ENCODE measurements at places on chromosomes 13 and 19. TPM values are rescaled to one million over a fixed set of nuclear protein-coding genes. Genes with fewer than 3 reads are reported as not detected.

MISP3 gene
- total RNA-seq, result 0.92 TPM

ELAVL3 gene
- total RNA-seq, result 1.0 TPM

PPP1R13L gene
- total RNA-seq, result 15.3 TPM

IGFL1 gene
- not detected for total RNA-seq

ZNF57 gene
- 8.9 TPM for total RNA-seq

ZNF525 gene
- 63.4 TPM for total RNA-seq

C19orf12 gene
- 14.5 TPM for total RNA-seq

SLC25A41 gene
- not detected for total RNA-seq

CYP4F2 gene
- total RNA-seq, result not detected

KIR3DL2 gene
- not detected for total RNA-seq

ZNF569 gene
- total RNA-seq, result 10.5 TPM

ENOX1 gene
- 0.61 TPM for total RNA-seq

DHDH gene
- 2.2 TPM for total RNA-seq

ZNF577 gene
- 14.9 TPM for total RNA-seq

DNA sequence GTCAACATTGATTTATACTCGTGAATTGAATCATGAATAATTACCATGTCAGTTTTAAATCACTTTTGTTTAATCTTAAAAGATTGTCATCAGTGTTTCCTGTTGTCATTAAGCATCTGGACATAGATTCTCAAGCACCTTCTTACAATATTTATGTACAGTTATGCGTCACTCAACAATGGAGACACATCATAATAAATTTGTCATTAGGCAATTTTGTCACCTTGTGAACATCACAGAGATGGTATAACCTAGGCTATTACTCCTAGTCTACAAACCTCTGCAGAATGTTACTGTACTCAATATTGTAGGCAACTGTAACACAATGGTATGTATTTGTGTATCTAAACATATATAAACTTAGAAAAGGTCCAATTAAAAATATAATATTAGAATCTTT lies 2130.9 kb upstream of the PCDH20 start:
- no peaks in the 10 kb centered on the region for H3K36me3 ChIP-seq
- H3K4me1 ChIP-seq, result no peaks in the 10 kb centered on the region
- H3K27ac ChIP-seq, result no peak overlapping the region
- peaks cover 8% of the 10 kb centered on the region for H3K27me3 ChIP-seq
- no peak overlapping the region for H3K4me3 ChIP-seq

DNA sequence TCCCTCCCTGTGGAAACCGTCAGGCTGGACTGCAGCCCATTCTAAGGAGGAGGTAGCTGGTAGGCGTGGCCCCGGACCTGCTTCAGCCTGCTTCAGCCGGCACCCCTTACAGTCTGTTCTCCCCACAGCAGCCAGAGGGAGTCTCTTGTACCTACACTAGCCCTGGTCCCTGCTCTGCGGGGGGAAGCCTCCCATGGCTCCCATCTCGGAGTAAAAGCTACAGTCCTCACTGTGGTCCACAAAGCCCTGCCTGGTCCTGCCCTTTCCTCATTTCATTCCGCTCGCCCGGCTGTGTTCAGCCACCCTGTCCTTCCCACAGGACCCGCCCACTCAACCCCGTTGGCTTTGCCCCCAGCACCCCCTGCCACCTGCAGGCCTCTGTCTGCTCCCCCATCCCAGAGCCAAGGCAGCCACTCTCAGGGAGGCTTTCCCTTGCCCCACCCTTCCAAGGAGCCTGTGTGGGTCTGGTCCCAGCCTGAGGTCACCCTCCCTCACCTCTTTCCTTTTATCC lies 1.3 kb downstream of the PGLYRP1 start:
- H3K27me3 ChIP-seq, result 0 out of 2 replicates have a peak, but pooled peaks cover 2% of the 10 kb centered on the region
- H3K36me3 ChIP-seq, result no peaks in the 10 kb centered on the region
- no peak overlapping the region for H3K27ac ChIP-seq
- no peak overlapping the region for H3K4me3 ChIP-seq
- no peaks in the 10 kb centered on the region for H3K4me1 ChIP-seq

GRCh38 chr13:64529874-64530485 lies 2700.2 kb downstream of the PCDH9 start:
- no peak overlapping the region for H3K27ac ChIP-seq
- peaks cover 1% of the 10 kb centered on the region for H3K27me3 ChIP-seq
- no peaks in the 10 kb centered on the region for H3K36me3 ChIP-seq
- H3K4me3 ChIP-seq, result no peak overlapping the region
- H3K4me1 ChIP-seq, result peaks cover 9% of the 10 kb centered on the region
- peak; percentile 52 for DNase-seq

DNA sequence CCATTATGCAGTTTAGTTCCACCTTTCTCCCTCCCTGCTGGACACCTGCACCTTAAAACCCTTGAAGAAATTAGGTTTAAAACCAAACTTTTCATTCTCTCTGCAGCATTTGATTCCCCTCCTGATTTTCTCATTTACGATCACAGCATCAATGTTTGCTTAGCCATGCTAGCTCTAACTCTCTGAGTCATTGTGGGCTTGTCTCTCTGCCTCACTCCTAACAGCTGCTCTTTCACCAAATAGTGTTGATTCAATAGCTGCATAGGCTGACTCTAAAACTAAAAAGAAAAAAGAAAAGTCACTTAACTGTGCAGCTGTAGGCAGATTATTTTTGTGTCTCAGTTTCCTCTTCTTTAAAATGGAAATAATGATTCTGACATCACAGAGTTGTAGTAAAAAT lies 1124.9 kb downstream of the DIAPH3 start:
- no peak overlapping the region for H3K4me3 ChIP-seq
- H3K36me3 ChIP-seq, result no peaks in the 10 kb centered on the region
- peaks cover 6% of the 10 kb centered on the region for H3K4me1 ChIP-seq
- H3K27ac ChIP-seq, result no peak overlapping the region
- no peaks in the 10 kb centered on the region for H3K27me3 ChIP-seq

DNA sequence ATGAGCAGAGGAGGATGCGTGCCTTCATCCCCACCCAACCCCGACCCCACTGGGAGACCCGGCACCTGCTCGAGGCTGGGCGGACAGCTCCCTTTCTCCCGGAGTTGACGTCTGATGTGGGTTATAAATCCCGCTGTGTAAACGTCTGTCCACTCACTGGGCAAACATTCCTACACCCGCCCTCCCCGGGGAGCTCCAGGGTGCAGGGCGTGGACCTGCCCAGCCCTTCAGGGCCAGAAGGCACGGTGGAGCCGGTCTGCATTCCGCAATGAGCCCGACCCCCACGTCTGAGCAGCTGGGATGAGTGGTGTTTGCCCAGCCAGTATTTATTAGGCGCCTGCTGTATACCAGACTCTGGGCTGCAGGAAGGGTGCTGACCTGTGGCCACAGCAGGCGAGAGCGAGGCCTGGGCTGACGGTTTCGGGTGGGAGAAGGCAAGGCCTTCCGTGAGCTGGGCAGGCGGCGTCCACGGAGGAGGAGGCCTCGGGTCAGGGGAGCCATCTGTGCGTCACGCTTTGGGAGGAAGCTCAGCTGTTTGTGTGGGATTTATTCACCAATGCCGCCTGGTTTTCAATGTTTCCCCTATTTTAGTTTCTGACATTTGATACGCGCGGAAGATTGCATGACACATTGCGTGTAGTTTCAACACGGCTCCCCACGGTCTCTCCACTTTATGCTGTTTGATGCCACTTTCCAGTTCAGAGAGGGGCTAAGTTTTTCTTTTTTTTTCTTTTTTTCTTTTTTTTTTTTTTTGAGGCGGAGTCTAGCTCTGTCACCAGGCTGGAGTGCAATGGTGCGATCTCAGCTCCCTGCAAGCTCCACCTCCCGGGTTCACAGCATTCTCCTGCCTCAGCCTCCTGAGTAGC lies 2.0 kb downstream of the MISP start:
- peaks cover 3% of the 10 kb centered on the region for H3K4me1 ChIP-seq
- no peaks in the 10 kb centered on the region for H3K27me3 ChIP-seq
- no peak overlapping the region for H3K27ac ChIP-seq
- no peak overlapping the region for H3K4me3 ChIP-seq
- DNase-seq, result no peak
- no peaks in the 10 kb centered on the region for H3K36me3 ChIP-seq

- no peak for DNase-seq
- H3K4me1 ChIP-seq, result no peaks in the 10 kb centered on the region
- no peaks in the 10 kb centered on the region for H3K36me3 ChIP-seq
- no peak overlapping the region for H3K27ac ChIP-seq
Observed at GRCh38 chr13:81117416-81117815, 776.5 kb upstream of the SPRY2 start.

DNA sequence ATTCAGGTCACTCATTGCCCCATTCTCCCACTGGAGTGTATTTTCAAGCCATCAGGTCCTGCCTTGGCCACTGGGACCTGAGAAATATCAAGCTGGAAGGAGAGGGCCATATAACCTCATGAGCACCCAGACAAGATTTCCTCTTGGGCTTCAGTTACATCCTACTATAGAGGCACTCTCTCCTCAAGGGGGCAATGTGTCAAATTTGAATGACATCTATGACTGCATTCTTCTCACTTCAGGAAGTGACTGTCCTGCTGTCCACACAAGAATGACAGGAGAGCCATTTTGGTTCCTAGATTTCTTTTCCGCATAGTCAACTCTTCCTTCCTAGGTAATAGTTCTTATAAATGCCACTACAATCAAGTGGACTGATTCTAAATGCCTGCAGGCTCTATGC lies 416.2 kb downstream of the DIAPH3 start:
- no peak for DNase-seq
- no peaks in the 10 kb centered on the region for H3K27me3 ChIP-seq
- no peak overlapping the region for H3K27ac ChIP-seq
- peaks cover 7% of the 10 kb centered on the region for H3K4me1 ChIP-seq
- no peaks in the 10 kb centered on the region for H3K36me3 ChIP-seq

- DNase-seq, result no peak
- no peak overlapping the region for H3K27ac ChIP-seq
- no peaks in the 10 kb centered on the region for H3K27me3 ChIP-seq
- H3K36me3 ChIP-seq, result no peaks in the 10 kb centered on the region
- H3K4me3 ChIP-seq, result no peak overlapping the region
Observed at GRCh38 chr13:23069566-23069965, 111.2 kb upstream of the SGCG start.

DNA sequence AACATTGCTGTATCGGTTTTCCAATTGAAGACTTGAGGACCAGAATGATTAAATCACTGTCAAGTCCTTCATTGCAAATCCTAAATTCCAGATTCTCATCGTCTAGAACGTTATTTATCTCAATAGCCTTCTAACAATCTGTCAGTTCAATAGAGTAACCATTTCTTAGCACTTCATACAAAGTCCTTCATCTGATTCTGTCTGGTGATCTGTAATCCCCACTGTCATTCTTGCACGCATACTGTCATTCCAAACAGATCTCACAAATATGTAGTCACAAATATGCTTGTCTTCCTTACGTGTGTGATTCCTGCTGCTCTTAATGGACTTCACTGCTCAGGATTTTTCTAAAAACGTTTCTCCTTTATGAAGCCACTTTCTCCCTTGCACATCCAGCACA lies 1197.5 kb downstream of the EFNB2 start:
- H3K4me1 ChIP-seq, result 0 out of 2 replicates have a peak, but pooled peaks cover 3% of the 10 kb centered on the region
- no peak for DNase-seq
- no peaks in the 10 kb centered on the region for H3K27me3 ChIP-seq
- no peak overlapping the region for H3K4me3 ChIP-seq
- H3K27ac ChIP-seq, result no peak overlapping the region

GRCh38 chr19:29260477-29261317 lies 47.7 kb upstream of the UQCRFS1 start:
- DNase-seq, result no peak
- no peaks in the 10 kb centered on the region for H3K27me3 ChIP-seq
- H3K27ac ChIP-seq, result no peak overlapping the region

DNA sequence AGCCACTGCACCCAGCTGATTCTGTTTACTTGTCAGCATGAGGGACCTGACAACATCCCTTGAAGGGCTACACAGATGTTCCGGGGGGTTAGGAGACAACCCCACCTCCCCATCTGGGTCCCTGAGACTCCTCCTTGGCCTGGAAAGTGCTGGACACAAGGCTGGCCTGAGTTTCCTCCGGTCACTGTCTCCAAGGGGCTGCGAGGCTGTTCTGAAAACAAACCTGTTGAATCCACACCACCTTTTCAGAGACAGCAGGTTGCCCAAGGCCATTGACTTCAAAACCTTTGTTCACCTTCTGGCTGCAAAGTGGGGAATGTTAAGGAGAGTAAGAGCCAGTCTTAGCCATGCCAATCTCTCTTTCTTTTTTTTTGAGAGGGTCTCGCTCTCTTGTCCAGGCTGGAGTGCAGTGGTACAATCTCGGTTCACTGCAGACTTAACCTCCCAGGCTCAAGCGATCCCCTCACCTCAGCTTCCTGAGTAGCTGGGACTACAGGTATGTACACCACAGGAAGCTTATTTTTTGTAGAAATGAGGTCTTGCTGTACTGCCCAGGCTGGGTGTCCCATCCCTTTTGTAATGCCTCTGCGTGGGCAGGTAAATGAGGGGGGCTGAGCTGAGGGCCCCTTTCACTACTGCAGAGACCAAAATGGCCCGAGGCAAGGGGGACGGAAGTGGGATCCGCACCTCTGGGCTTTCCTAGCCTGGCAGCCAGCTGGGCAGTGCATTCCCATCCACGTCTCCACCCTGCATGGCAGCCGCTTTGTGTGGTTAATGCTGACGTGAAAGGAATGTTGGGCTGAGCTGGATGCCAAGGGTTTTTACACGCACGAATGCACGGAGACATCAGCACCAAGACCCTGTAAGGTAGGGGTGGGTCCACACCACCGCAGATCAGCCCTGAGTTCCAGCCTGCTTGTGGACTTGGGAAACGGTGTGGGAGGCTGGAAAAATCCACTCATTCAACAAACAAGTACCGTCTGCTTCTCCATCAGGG lies 1.9 kb upstream of the ZNF628 start:
- H3K4me1 ChIP-seq, result no peaks in the 10 kb centered on the region
- H3K27me3 ChIP-seq, result no peaks in the 10 kb centered on the region
- H3K36me3 ChIP-seq, result no peaks in the 10 kb centered on the region

DNA sequence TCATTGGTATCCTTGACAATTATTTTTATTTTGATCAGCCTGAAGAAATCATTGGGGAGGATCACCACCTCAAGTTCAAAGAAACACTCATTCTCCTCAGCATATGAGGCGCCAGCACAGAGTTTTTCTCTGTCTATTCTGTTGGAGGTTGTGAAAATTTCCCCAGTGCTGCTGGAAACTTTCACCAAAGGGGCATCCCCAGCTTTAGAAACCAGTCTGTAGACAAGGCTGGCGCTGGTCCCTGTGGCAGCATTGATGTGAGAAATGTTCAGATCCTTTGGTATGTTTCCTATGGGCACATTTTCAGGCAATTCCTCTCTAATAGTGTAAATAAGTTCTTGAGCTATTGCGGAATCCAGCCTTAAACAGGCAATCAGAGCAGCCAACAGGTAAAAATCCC lies 2.1 kb downstream of the PCDH9 start:
- no peak overlapping the region for H3K27ac ChIP-seq
- no peak for DNase-seq
- H3K36me3 ChIP-seq, result no peaks in the 10 kb centered on the region
- H3K4me3 ChIP-seq, result no peak overlapping the region

GRCh38 chr13:44867825-44868224 lies 121.4 kb downstream of the NUFIP1 start:
- DNase-seq, result no peak
- no peaks in the 10 kb centered on the region for H3K36me3 ChIP-seq
- no peaks in the 10 kb centered on the region for H3K27me3 ChIP-seq
- H3K27ac ChIP-seq, result no peak overlapping the region
- H3K4me3 ChIP-seq, result no peak overlapping the region

DNA sequence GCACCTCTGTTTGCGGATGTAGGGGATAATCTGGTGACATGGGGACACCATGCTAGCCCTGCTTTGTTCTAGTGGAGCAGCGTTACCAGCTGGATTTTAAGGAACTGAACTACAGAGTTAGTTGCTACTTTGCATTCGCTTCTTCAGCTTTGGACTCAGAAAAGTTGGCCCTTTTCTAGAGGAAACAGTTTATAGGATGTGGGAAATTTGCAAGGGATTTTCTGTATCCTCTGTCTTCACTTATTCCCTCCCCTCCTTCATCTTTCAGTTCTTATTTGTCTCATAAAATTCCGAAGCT lies 2.1 kb downstream of the GATAD2A start:
- no peak overlapping the region for H3K27ac ChIP-seq
- H3K27me3 ChIP-seq, result no peaks in the 10 kb centered on the region
- peaks cover 21% of the 10 kb centered on the region for H3K4me1 ChIP-seq
- DNase-seq, result no peak
